ENCODE measurements at places on chromosomes 12 and 14.

GRCh38 chr14:28254768-28255167 is 511.8 kb upstream of the FOXG1 start:
- DNase-seq = no peak

GRCh38 chr12:47721431-47721973 is 3.8 kb downstream of the ENDOU start:
- DNase-seq = no peak

DNA sequence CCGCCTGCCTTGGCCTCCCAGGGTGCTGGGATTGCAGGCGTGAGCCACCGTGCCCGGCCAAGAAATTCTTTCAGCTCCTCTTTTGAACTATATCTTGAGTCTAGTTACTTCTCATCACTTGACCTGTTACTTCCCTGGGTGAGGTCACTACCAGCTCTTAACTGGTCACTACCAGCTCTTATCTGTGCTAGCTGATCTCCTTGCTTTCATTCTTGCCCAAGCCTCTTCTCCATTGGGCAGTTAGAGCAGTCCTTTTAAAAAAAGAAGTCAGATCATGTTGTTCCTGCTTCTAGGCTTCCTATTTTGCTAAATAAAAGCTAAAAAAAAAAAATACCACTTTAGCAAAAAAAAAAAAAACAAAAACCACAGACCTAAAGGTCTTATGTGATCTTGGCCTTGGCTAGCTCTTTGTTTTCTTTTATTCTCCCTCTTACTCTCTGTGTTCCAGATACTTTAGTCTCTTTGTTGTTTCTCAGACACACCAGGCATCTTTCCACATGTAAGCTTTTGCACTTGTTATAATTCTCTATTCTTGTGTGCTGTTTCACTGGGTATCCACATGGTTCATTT is 63.5 kb downstream of the RAD51B start:
- no peak for DNase-seq

- no peak for DNase-seq
Measured at GRCh38 chr12:58580095-58580494, 340.2 kb downstream of the LRIG3 start.

DNA sequence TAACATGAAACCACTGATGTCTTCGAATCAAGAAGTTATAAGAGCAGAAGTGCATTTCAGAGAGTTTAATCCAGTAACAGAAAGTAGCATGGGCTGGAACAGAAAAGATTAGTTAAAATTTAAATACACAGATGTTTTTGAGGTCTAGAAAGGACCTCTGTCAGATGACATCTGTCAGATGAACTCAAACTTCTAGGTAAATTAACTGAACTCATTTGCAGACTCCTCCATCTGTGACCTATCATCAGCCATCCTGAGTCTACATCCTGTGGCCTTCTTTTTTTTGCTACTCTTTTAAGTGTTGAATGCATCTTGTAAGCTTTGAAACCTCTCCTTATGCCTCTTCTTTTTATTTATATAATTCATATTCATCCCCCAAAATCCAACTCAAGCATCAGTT is 53.3 kb downstream of the C2CD5 start:
- DNase-seq = no peak

GRCh38 chr14:90610346-90611040 is 205.7 kb downstream of the TTC7B start:
- DNase-seq = no peak

DNA sequence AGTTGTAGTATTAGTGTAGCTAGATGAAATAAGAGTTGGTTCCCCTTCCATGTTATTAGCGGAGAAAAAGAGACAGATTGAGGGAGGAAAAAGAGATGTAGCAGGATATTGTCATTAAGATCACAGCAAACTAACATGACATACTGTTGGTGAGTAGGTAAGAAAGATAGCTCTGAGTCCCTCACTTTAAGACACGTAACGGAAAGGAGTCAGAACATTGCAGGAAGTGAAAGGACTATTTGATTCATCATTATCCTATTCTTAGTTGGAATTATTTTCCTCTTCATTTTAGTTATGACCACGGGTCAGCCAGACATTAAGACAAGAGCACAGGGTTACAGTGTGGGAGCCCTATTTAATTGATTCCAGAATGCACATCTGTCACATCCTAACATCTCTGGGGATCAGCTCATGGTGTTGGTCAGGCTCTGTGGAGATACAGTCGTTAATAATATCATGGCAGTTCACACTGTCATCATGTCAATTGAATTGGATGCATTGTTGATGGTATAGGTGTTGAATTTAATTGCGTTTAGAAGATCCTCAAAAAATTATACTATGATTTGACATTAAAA is 55.0 kb downstream of the TMX1 start:
- no peak for DNase-seq

- peak; percentile 58 for DNase-seq
Measured at GRCh38 chr12:116539905-116540482, 19.2 kb upstream of the MAP1LC3B2 start.

DNA sequence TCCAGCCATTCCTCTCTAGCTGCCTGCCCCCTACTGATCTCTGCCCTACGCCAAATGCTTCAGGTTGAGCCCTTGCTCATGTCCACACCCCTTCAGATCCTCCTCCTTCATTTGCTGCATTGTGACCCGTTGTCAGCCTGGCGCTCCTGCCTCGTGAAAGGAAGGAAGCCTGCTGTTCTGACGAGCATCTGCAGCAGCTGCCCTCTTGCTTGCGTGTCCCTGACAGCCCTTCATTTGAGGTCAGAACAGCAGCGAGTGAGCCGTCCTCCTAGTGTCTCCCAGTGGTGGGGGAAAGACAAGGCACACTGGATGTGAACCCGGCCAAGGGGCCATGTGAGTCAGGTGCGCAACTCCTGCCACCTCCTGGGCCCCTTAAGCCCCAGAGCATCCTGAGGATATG is 3.0 kb upstream of the PIANP start:
- DNase-seq = no peak

Data from breast epithelium (tissue), 4 donors.